ENCODE measurements at places on chromosomes 1 and 21.

DNA sequence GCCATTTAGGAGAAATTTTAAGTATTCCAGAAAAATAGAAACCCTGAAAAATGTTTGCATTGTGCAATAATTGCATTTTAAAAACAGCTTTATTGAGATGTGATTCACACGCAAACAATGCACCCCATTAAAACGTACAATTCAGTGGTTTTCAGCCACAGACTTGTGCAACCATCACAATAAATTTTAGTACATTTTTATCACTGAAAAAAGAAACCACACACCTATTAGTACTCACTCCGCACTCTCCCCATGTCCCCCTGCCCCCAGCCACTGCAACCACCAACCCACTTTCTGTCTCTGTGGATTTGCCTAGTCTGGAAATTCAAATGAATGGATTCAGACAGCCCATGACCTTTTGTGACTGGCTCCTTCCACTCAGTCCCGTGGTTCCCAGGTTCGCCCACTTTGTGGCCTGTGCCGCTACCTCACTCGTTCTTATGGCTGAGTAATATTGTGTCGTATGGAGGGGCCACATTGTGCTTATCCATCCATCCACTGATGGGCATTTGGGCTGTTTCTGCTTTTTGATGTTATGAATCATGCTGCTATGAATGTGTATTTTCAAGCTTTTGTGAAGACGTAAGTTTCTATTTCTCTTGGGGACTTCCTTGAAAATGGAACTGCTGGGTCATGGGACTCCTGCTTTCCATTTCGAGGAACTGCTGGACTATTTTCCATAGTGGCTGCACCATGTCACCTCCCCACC, 147.7 kb upstream of the ARHGEF16 start:
- DNase-seq, result no peak

DNA sequence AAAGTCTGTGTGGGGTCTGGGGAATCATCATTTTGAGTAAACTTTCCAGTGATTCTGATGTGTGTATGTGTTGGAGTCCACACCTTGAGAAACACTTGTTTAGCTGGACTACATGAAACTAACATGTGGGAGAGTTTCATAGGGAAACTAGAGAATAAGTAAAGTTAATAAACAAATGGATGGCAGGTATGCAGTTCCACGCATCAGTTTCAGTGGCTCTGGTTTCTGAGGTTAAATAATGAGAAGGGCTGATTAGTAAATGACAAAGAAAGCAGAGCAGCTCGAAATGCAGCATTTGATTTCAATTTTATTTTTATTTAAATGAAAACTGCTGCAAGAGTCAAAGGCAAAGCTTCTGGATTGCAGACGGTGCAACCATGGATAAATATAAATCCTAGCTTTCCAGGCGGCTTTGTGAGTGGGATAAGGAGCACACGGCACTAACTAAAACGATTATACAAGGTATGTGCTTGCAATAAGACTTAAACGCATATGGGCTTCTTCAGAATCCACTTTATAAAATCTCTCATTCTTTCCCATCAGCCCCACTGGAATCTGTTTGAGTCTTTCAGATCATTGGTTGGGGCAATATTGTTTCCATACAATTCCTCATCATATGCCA, 310.7 kb downstream of the PLPP3 start:
- no peak for DNase-seq

DNA sequence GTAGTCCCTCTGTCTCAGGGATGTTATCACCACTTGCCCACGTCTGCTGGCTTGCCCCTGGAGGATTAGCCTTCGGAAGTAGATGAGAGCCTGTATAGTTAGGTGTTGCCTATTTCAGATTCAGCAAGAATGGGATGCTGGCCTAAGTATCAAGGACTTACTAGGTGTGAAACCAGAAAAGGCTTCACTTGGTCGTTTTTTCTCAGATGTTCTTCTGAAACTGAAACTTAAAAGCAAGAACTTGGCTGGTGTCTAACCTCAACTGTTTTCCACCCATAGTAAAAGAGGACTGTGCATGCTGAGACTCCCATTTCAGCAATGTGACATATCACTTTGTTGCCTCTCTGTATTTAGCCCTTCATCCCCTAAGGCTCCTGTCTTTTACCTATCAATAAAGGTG, 67.0 kb upstream of the LRRC53 start:
- no peak for DNase-seq

- no peak for DNase-seq
Observed at GRCh38 chr1:197413564-197413963, 145.5 kb downstream of the CRB1 start.

GRCh38 chr1:43285269-43285990, at the start of gene C1orf210:
Gene C1orf210, minus strand, starts transcription at chr1:43285581. Its CDS starts 2,311 bp downstream, at chr1:43283270.
- no peak for DNase-seq

- no peak for DNase-seq
Observed at GRCh38 chr1:8497210-8497819, 179.4 kb downstream of the SLC45A1 start.
